ENCODE measurements at places on chromosomes 2 and 18.

DNA sequence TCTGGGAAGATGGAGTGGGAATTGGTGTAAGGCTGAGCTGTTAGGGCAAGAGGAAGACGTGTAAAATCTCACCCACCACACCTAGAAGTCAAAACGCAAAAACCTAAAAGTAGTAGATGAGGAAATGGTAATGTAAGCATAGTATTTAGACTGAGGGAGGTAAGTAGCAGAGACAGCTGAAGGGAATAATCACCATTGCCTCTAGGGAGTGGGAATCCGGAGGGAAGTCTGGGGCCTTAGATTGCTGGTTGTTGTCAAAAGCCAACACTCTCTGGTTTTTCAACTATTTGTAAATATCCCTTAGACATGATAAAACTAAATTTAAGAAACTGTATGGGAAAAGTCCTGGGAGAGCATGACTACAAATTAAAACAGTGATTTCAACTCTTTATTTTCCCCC is 28.7 kb upstream of the MYCN start:
- DNase-seq: no peak

- DNase-seq: no peak
Observed at GRCh38 chr2:113198048-113198789, 24.4 kb downstream of the PSD4 start.

- no peak for DNase-seq
Observed at GRCh38 chr2:216855605-216856004, 4.3 kb downstream of the TNP1 start.

DNA sequence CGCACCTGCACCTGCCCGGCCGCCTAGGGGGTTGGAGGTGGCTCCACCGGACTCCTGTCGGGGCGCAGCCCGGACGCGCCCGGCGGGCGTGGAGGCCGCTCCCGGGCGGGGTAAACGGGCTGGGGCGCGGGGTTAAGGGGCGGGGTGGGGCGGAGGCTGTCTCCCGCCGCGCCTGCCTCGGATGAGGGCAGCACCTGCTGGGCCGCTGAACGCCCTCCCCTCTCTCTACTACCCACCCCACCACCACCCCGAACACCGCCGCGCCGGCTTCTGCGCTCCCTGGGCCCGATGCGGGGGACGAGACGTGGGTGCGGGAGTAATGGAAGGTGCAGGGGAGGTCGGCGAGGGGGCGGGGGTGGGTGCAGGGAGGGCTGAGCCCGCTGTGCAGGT is 224.8 kb upstream of the ID2 start:
- DNase-seq: peak; percentile 16

GRCh38 chr2:36450466-36451196 is 95.1 kb downstream of the CRIM1 start:
- DNase-seq: no peak

DNA sequence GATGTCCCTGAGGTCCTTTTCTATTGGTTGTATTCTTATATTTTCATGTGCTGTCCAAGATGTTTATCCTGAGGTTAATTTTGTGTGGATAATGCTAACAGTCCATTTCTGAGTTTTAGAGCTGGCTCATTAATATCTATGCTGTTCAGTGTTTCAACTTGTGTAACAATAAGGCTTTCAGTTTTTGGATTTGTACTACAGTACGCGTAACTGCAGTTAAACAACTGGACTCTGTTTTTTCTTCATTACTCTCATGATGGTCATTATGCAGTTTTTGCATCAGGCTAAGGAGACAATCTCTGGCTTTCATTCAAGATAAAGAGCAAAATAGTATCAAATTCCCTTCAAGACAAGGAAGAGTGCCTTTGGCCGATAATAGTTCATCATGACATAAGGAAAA is 1364.8 kb downstream of the DPP10 start:
- no peak for DNase-seq

DNA sequence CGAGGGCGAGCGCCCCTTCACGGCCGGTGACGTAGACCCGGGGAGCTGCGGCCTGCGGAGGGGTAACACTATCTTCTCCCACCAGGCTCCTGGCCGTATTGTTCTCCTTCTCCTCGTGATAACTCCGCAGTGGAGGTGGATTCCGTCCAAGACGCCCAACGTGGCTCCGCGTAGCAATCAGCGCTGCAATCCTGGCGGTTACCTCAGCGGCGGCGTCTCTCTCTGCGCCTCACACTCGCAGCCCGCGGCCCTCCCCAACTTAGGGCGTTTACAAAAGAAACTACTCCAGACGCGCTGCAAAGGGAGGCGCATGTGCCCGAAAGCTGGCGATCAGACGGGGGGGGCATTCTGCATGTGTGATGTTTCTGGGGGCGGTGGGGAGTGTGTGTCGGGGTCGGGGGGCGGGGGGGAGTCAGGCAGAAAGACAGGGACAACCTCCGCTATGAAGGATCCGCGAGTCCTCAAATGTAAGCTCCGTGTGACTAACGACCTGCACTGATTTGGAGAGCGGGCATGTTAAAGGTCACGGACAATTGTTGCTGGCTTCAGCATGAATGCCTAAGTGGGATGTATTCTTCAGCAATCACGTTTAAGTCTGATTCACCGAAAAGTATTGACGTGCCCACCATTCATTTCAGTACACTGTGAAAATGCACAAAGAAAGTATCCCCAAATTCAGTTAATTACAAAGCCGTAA is 1.3 kb upstream of the ZNF516 start:
- peak; percentile 40 for DNase-seq

- DNase-seq: no peak
Observed at GRCh38 chr2:240125742-240126141, 10.4 kb downstream of the COPS9 start.

GRCh38 chr2:98484121-98484557 is 39.5 kb downstream of the INPP4A start:
- no peak for DNase-seq

- no peak for DNase-seq
Observed at GRCh38 chr2:25470806-25471205, 129.1 kb upstream of the DNMT3A start.
